ENCODE measurements at places on chromosomes 1 and 21.

DNA sequence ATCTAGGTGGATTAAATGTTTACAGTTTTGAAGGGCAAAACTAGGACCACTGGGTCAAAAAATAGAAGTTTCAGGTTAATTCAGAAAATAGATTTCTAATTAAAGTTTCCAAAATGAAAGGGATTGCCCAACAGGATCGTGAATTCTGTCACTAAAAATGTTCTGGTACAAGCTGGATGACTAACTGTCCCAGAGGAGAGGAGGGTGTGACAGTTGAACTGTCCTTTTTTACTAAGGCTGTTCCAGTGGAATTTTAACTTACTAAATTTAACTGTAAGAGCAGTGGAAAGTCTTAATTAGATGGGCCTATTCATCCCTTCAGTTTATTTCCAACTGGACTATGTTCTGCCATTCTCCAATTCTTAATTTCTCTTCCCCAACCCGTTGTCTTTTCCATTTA is 7.2 kb downstream of the SNX7 start:
- no peak for DNase-seq

DNA sequence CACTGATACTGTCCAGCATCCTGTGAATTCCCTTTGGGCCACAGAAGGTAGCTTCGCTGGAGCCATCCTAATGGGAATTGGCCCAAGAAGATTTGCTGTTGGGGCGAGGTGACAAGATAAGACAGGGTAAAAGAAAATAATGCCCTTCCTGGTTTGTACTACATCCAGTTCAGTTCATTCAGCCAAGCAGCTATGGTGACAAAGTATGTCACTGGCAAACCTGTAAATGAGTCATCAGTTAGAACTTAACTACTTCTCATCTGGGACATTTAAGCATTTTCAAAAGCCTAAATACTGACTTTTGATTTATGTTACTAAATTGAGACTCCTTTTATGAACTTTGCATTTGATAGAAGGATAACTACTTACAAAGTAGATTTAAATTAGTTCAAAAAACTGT is 54.2 kb downstream of the WDR64 start:
- no peak for DNase-seq

- no peak for DNase-seq
Measured at GRCh38 chr1:72845381-72845780, 563.0 kb upstream of the NEGR1 start.

GRCh38 chr1:228272331-228272791 is 64.5 kb downstream of the OBSCN start:
- no peak for DNase-seq

DNA sequence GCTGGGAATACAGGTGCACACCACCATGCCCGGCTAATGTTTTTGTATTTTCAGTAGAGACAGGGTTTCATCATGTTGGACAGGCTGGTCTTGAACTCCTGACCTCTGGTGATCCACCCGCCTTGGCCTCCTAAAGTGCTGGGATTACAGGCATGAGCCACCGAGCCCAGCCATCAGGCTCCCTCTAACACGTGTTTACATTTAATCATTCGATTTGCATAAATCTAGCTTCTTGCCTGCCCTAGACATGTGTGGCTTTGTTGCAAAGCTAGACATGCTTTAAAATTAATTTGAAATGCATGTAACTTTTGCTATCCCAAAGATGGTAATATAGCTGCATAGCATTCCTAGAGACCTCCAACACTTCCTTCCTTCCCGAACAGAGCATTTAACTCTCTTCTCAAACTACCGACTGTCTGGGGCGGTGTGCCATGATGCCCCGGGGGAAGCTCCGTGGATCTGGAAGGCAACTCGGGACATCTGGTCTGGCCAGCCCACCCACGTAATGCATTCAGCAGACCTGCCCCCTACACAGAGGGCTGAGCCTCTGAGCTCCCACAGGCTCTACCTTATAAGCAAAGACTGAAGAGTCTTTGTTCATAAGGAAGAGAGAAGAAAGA is 34.6 kb upstream of the NID1 start:
- peak; percentile 51 for DNase-seq

DNA sequence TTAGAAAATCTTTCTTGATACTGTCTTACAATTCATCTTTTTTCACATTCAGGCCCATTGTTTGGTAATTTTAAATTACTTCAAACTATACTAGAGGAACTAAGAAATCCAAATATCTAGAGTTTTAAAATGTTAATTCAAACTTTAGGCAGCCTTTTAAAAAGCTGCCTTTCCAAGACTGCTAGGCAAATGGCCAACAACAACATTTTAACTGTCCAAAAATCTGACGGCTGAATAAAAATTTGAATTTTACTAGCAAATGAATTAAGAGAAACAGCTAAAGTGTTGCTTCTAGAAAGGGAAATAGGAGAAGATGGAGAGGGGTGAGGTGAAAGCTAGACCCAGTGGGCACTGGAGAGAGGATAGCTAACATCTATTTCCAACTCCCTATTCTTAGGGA is 17.2 kb downstream of the DPYD start:
- DNase-seq: no peak

DNA sequence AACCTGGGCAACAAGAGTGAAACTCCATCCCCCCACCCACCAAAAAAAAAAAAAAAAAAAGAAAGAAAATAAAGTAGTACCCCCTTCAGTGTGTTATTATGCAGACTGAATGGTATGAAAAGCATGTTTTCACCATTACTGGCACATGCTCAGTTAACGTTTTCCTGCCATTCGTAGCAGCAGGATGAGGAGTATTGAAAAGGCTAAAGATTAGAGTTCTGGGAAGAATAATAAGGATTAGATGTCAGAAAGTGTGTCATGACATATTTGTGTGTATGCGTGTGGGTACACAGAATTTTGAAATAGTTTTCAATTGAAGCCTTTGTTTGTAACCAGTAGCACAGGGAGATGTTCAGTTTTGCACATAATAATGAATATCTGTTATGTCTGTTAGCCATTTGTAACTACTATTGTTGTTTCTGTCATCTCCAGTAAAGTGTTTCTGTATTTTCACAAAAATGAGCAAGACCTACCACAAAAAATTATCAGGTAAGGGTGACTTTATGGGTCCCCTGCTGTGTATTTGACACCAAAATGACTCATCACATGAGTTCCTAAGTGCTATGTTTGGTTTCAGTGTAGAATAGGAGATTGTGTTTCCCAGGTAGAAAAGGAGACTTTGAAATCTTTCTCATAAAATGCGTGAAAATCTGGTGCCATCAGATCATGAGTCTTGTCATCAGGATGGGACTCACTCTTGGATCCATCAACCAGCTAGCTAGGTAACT is 358.9 kb downstream of the DISC1 start:
- DNase-seq: no peak

DNA sequence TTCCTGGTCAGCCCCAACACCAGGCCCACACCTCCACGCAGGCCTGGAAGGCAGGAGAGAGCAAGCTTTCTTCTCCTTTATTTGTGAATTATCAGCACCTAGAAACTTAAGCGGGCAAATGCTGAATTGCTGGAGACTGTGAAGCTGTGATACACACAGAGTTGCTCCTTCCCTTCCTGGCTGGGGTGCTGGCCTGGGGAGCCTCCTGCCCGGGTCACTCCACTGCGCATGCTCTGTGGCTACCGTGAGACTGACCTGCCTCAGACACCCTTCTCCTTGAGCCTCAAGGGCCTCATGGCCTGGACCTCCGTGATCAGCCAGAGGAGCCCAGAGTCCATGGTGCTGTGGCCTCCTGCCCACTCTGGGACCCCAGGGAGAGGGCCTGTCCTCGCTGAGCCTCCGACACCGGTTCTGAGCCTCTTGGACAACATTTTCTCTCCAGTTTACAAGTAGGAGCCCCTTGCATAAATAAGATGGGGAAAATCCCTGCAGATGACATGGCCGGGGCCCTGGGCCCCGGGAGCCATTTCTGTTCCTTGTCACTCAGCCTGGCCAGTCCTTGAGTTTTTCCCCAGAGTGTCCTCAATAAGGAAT is 18.0 kb downstream of the AGPAT3 start:
- no peak for DNase-seq

DNA sequence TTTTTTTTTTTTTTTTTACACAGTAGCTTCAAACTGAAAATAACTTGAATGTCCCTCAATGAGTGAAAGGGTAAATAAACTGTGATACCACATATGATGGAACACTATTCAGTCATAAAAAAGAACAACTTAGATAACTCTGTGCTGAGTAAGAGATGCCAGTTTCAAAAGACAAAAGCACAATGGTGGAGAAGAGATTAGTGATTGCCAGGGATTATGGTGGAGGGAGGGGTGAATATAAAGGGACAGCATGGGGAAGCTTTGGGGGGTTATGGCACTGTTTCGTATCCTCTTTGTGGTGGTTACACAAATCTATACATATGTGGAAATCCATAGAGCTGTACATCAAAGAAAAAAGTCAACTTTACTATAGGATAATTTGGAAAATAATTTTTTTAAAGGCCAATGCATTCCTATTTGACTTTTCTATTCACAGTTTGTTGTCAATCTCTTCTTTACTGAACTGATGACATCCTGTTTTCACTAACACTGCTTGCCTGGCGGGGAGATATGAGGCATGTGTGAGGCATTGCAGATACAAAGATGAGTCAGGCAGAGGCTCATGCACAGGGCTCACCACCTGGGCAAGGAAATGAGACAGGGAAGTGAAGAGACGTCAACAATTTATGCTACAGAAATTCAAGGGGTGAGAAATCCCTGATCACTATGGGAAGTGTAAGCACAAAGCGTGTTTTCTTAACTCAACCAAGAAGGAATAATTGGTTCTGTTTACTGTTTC is 302.7 kb downstream of the DUSP10 start:
- peak; percentile 68 for DNase-seq

GRCh38 chr1:10160173-10160572 is 50.2 kb upstream of the KIF1B start:
- no peak for DNase-seq

DNA sequence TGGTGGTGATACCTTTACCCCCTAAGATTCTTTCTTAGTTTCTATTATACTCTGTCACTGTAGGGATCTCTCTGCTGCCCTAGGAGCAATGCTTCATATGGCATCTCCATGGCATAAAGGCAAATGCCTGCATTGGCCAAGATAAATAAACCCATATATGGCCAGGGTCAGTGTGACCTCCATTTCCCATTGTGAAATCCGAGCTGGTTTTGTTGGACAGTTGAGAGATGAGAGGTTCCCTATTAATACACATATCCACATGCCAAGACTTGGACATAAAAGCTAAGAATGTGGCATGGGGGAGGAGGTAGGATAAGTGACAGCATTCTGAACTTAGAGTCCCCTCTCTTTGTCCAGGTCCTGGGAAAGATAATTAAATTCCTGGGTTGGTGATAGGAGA is 1.4 kb downstream of the TPM3 start:
- no peak for DNase-seq

GRCh38 chr1:17617787-17618557 is 78.5 kb downstream of the ARHGEF10L start:
- DNase-seq: no peak

GRCh38 chr1:73273886-73274285 is 924.1 kb downstream of the LRRIQ3 start:
- DNase-seq: no peak

DNA sequence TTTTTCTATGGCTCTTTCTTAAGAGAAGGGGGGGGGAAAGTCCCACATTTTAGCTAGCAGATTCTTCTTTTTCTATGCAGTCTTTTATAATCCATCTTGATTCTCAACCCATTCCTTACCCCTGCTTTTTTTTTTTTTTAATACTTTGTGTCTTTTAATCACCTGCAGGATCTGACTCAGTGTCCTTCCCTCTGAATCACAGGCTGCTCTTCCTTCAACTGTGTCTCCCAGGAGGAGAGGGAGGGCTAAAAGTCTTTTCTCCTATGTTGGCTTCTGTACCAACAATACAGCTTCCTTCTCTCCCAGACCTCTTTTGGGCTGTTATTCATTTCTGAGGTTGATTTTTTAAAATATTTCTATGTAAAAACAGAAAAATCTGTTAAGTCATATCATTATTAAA is 686.2 kb downstream of the ADGRL2 start:
- DNase-seq: no peak

- no peak for DNase-seq
Measured at GRCh38 chr1:65407877-65408276, 12.6 kb upstream of the LEPR start.

- DNase-seq: no peak
Measured at GRCh38 chr1:60875138-60875537, 207.2 kb upstream of the NFIA start.

DNA sequence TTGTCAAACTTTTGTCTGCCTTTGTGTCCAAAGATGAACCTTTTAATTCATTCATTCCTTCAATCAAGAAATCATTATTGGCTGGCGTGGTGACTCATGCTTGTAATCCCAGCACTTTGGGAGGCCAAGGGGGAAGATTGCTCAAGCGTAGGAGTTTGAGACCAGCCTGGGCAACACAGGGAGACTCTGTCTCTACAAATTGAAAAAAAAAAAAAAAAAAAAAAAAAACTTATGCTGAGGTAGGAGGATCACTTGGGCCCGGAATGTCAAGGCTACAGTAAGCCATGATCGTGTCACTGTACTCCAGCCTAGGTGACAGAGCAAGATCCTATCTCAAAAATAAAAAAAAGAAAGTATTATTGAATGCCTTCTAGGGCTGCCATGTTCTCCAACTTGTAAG is 51.3 kb upstream of the CXADR start:
- no peak for DNase-seq

GRCh38 chr1:201885531-201886075 is 3.1 kb upstream of the SHISA4 start:
- no peak for DNase-seq
